Epithelial cell of alveolus of lung (primary cell): ENCODE measurements at places on chromosomes 6 and 20. TPM values are rescaled to one million over a fixed set of nuclear protein-coding genes. Genes with fewer than 3 reads are reported as not detected.

The DEFB119 gene
- total RNA-seq = not detected in 2 replicates

The OR2J3 gene
- not detected in 2 replicates for total RNA-seq

The CST5 gene
- 0.13 TPM in 1 of 2 replicates, not detected in the other for total RNA-seq

The METTL24 gene
- total RNA-seq = not detected in 2 replicates

The TGM3 gene
- total RNA-seq = not detected in 2 replicates

The BLCAP gene
- 20.4 and 23.1 TPM in 2 replicates for total RNA-seq

The SLC17A2 gene
- total RNA-seq = not detected in 2 replicates

The MAK gene
- total RNA-seq = 0.24 TPM in 1 of 2 replicates, not detected in the other

The LIME1 gene
- total RNA-seq = 1.3 and 1.9 TPM in 2 replicates

The CGA gene
- total RNA-seq = not detected in 2 replicates

The CST3 gene
- total RNA-seq = 801 and 827 TPM in 2 replicates

The IP6K3 gene
- 1.2 and 6.6 TPM in 2 replicates for total RNA-seq

The RFX6 gene
- not detected in 2 replicates for total RNA-seq

The MYL9 gene
- total RNA-seq = 31.4 and 150 TPM in 2 replicates

The NKX2-4 gene
- total RNA-seq = not detected in 2 replicates

The DLK2 gene
- 1.0 and 1.8 TPM in 2 replicates for total RNA-seq

The PACRG gene
- not detected in 2 replicates for total RNA-seq

The EPHA7 gene
- total RNA-seq = 1.2 and 1.4 TPM in 2 replicates

The SOX18 gene
- total RNA-seq = 0.13 and 2.4 TPM in 2 replicates

The IL17F gene
- not detected in 2 replicates for total RNA-seq

The ALDH8A1 gene
- total RNA-seq = 0.26 and 0.32 TPM in 2 replicates

The MYB gene
- 2.5 TPM in 1 of 2 replicates, not detected in the other for total RNA-seq

The RSPH9 gene
- 0.24 and 0.78 TPM in 2 replicates for total RNA-seq

The PPP1R3D gene
- 4.1 and 5.8 TPM in 2 replicates for total RNA-seq

The FGD2 gene
- total RNA-seq = not detected in 2 replicates

The NPEPL1 gene
- total RNA-seq = 13.3 and 14.2 TPM in 2 replicates

The SDHAF4 gene
- 4.5 and 5.3 TPM in 2 replicates for total RNA-seq

The MAN1A1 gene
- total RNA-seq = 25.5 and 46.0 TPM in 2 replicates

The LPIN3 gene
- 3.4 and 13.9 TPM in 2 replicates for total RNA-seq

The HCRTR2 gene
- total RNA-seq = not detected in 2 replicates

The SLC22A1 gene
- not detected in 2 replicates for total RNA-seq

The EYS gene
- total RNA-seq = not detected in 2 replicates

The ZC2HC1B gene
- total RNA-seq = not detected in 2 replicates
